ENCODE measurements at places on chromosomes 6 and 20.

DNA sequence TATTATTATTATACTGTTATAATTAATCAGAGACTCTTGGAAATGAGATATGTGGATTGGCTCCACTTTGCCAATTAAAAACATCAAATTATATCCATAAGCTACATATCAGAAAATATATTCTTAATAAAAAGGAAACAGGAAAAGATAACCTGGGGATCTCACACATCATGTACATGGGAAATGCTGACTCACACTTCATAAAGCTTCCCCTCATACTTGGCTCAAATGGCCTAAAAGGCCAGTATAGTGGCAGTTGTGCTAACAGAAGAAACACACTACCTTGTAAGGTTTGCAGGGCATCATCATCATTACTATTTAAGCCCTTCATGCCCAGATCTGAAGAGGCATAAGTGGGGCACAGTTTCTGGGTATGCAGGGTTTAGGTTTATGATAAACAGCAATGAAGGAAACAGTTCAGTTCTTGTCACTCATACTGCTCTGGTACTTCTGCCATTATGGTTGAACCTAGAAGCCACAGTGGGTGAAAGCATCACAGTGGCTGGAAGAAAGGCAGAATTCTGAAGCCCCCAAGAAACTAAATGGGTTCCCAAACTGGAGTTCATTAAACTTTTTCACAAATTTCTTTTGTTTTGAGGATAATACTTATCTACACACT is 60.6 kb downstream of the BTBD9 start:
- peak; percentile 16 for DNase-seq

- no peak for DNase-seq
Measured at GRCh38 chr6:40778918-40779317, 191.8 kb upstream of the LRFN2 start.

- no peak for DNase-seq
Measured at GRCh38 chr6:27407153-27407814, 18.7 kb downstream of the ZNF391 start.

GRCh38 chr6:82568290-82568993 is 204.8 kb downstream of the TPBG start:
- no peak for DNase-seq

GRCh38 chr20:5927749-5928462 is 22.4 kb downstream of the TRMT6 start:
- no peak for DNase-seq

DNA sequence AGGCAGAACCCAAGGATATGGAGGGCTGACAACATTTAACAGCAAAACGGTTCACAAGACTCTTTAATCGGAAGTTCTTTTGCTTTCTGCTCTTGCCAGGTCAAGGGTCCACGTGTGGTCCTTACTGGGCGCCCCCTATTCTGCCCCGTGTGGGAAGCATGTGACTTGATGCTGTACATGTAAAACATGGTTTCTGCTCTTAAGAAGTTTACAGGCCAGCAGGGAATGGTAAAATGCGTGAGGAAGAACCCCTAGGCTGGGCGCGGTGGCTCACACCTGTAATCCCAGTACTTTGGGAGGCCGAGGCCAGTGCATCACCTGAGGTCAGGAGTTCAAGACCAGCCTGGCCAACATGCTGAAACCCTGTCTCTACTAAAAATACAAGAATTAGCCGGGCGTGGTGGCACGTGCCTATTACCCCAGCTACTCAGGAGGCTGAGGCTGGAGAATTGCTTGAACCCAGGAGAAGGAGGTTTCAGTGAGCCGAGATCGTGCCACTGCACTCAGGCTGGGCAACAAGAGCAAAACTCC is 19.3 kb downstream of the ZNF217 start:
- no peak for DNase-seq

DNA sequence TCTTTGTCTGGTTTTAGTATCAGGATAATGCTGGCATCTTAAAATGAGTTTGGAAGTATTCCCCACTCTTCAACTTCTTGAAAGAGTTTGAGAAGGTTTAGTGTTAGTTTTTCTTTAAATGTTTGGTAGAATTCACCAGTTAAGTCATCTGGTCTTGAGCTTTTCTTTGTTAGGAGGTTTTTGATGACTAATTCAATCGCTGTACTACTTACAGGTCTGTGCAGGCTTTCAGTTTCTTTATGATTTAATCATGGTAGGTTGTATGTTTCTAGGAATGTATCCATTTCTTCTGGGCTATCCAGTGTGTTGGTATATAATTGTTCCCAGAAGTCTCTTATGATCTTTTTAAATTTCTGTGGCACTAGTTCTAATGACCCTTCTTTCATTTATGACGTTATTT is 215.5 kb downstream of the LRFN2 start:
- DNase-seq: no peak

DNA sequence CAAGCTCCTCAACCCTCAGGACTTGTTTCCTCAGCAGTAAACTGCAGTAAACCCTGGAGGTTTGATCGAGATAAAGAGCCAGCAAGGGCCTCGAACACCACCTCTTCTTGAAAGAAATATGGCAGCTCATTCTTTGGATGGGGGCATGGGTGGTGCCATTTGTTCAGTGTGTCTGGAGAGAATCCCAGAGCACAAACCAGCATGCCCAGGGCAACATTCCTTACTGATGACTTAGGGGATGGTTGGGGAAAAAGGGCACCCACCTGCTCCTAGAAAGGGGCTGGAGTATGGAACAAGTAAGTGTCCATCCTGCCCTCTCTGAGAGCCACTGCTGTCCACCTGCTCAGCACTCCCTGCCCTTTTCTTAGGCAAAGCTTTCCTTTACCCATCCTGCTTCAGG is 31.3 kb upstream of the ZFAND3 start:
- no peak for DNase-seq

DNA sequence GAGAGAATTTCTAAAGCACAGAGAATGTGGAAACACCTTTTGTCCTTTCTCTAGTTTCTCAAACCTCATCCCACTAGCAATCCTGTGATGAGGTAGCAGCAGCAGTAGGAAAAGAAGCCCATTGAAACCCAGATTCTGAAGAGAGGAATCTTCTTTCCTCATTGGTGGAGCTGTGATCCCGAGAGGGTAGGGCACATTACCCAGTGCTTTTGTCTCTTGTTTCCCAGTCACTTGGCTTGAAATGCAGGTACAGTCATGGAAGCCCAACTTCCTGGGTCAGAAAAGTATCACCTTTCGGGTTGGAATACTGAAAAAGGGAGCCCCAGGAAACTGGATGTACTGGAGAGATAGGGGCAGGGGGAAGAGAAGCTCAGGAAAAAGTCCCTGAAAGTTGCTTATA is 417.4 kb downstream of the TBC1D32 start:
- no peak for DNase-seq

DNA sequence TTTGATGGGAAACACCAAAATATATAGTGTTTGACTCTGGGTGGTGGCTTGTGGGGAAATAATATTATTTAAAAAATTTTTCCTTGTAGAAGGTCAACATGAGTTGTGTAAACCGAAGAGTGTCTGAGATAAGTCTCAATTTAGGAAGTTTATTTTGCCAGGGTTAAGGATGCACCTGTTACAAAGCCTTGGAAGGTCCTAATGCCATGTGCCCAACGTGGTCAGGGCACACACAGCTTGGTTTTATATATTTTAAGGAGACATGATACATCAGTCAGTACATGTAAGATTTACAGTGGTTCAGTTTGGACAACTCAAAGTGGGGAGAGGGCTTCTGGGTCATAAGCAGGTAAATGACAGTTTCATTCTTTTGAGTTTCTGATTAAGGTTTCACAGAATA is 162.1 kb downstream of the ZFAND3 start:
- no peak for DNase-seq

- no peak for DNase-seq
Measured at GRCh38 chr6:127582777-127583462, 5.9 kb downstream of the C6orf58 start.

GRCh38 chr6:86756640-86757229 is 180.6 kb upstream of the HTR1E start:
- DNase-seq: no peak

DNA sequence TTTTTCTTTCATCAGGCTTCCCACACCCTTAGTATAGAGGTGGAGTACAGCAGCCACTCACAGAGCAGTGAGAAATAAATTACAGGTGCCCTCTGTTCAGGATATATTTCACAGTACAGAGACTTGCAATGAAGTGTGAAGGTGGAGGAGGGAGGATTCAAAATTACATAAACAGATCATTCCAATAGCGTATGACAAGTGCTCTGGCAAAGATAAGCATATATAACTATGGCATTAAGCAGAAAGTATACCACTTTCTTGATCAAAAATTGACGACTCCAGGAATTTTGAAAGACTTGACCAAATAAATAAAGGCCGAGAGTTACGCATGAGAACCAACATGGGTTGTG is 108.7 kb downstream of the GPX5 start:
- DNase-seq: no peak

- DNase-seq: no peak
Measured at GRCh38 chr6:117165911-117166499, 99.4 kb upstream of the VGLL2 start.

DNA sequence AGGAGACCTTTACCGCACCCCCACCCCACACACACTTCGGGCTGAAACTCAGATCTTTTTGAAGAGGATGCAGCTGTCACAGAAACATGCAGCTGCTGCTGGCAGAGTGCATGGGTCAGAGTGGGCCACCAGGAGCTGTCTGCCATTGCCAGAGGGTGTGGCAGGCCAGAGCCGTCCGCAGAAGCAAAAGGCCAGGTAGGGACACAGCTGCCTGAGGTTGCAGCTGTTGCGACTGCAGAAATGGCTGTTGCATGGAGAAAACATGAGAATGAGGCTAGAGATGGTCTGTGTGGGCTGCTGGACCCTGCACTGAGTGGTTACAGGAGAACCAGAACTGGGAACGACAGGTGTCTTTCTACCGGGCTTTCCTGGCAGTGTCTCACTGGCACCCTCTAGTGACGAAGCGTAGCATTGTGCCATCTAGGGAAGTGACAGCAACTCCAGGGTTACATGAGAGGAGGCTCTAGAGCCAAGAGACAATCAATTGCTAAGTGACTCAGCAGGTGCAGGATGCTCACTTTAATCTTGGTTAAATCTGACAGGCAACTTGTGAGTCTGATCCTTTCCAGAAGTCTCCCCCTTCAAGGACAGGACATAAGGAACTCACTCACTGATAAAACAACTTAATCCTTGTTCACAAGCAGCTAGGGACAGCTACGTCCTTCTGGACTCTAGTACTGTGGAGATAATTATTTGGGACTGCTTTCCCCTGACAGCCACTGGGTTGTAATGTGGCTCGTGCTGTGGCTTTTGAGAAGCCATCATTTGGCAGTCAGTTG is 29.1 kb upstream of the SERPINB9 start:
- DNase-seq: peak; percentile 86

- DNase-seq: no peak
Measured at GRCh38 chr6:159642995-159643394, 50.0 kb downstream of the SOD2 start.

DNA sequence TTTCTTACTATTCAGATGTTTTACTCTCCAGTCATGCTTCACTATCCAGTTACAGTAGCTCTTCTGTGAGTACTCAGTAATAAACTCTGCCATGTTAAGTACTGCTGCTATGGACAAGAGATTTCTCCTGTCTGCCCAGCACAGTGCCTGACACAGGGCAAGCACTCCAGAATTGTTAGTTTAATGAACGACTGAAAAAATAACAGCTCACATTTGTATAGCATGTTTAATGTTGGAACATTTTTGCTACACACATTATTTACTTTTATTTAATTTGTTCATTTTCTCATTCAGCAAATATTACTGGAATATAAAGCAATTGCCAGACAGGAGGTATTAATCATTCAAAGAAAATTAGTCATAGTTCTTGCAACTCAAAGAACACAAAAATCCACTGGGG is 142.6 kb upstream of the HMGN3 start:
- DNase-seq: no peak

DNA sequence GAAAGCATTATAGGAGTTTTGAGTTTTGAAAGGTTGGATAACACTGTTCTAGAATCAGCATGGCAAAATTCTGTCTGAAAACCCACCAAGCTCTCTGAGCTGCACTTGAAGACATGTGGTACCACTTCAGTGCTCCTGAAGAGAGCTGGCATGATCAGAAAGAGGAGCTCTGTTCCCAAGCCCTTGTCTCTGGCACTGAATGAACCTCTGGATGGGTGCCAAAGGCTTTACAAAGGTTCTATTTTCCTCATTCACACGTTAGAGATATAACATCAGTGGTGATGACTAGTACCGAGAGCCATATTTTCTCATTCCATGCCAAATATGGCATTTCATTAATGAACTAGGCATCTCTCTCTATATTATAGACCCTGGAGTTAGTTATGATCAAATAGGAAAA is 301.8 kb upstream of the ID4 start:
- DNase-seq: no peak

DNA sequence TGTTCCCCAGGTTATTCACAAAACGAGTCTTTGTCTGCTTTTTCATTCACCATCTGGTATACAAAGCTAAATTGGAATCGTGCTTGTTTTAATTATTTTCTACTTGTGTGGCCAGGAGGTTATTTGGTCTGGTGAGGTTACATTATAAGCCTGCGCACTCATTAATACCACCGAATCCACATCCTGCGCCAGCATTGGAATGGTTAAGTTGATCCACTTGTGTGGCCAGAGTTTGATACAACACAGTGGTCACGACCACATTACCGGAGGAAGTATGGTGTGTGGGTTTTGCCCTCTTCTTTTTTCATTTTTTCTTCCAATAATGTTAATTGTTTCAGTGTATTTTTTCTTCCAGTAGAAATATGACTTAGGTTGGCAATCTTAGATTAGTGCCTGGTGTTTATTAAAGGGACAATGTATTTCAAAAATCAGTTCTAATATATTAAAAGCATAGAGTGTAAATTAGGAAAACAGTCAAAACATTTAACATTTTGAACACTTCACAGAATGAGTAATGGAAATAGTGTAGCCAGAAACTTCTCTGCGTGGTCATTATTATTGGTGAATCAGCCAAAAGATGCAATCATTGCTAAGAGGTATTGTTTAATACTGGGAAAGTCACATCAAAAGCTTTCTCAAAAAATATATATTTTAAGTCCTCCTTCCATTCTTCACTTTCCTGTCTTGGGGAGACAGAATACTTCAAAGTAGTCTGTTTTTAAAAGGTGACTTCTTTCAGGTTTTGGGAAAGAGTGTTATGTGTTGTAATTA is 84.5 kb downstream of the JARID2 start:
- peak; percentile 18 for DNase-seq

GRCh38 chr6:163583558-163583957 is 169.0 kb downstream of the QKI start:
- DNase-seq: no peak

DNA sequence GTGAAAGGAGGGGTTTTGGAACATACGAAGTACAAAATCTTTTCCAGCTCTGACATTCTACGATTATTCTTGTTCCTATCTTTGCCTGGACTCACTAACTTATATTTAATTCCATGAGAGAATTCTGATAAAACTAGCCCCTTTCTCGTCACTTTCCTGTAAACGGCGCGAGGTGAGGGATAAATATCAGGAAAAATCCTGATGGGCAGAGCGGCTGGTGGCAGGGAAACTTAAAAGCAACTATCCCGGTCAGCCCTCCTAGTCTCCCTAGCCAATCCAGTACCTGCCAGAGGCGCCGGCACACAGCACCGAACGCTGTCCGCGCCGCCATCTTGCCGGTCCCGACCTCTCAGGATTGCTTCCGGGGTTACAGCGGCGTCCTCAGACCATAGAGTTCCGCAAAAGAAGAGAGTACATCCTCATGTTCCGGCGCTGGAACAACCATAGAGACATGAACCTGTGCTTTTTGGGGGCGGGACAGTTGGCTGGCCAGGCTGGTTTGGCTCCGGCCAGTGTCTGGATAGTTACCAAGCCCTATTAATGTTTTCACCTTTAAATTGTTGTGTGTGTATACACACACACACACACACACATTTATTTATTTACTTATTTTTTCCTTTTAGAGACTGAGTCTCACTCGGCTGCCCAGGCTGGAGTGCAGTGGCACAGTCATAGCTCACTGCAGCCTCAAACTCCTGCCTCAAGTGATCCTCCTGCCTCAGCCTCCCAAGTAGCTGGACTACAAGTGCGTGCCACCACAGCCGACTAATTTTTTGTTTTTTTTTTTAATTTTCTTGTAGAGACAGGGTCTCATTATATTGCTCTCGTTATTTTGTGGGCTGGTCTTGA is at the start of gene MRPS10:
TSS of gene MRPS10 (minus strand) at position 343 of the 849 bp plus-strand sequence. CDS start at position 331, 12 bp downstream.
- DNase-seq: peak; percentile 97

Measured in hematopoietic multipotent progenitor cell treated with erythropoietin and hydrocortisone succinate and interleukin-3 and kit ligand, for 8 days (in vitro differentiated cells).